CD4-positive, alpha-beta T cell treated with Interleukin-2 at 100 ng/mL for 4 hours (primary cell): ENCODE measurements at places on chromosomes 13 and 19.

GRCh38 chr19:44071824-44072542, at the start of gene ZNF284:
Gene ZNF284, plus strand, starts transcription at chr19:44072159. Its CDS starts 4,231 bp downstream, at chr19:44076390.
- DNase-seq, result peak; percentile 91

GRCh38 chr19:57620673-57621348, 6.8 kb downstream of the ZNF134 start:
- no peak for DNase-seq

DNA sequence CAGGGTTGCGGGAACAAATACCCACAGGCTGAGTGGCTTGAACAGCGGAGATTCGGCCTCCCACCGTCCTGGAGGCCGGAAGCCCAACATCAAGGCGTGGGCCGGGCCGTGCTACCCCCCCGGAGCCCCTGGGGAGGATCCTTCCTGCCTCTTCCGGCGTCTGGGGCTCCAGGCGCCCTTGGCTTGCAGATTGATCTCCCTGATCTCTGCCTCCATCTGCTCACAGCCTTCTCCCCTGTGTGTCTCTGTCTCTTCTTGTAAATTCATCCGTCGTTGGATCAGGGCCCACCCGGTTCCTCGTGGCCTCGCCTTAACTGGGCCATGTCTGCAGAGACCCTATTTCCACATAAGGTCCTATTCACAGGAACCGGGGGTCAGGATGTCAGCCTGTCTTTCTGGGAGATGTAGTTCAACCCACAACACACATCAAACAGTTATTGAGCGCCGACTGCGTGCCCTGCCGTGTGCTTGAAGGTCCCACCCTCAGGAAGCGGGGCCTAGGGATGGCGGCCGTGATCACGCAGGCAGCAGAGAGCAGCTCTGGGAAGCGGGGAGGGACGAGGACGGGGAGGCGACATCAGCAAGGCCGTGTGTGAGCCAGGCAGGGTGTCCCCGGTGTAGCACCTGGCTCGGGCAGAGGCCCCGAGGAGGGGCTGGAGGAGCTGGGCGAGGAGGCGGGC, 21.3 kb downstream of the HCN2 start:
- DNase-seq, result peak; percentile 60

- DNase-seq, result no peak
Measured at GRCh38 chr13:70829748-70830147, 721.5 kb upstream of the KLHL1 start.

GRCh38 chr13:106063591-106064313, 471.7 kb downstream of the EFNB2 start:
- no peak for DNase-seq

DNA sequence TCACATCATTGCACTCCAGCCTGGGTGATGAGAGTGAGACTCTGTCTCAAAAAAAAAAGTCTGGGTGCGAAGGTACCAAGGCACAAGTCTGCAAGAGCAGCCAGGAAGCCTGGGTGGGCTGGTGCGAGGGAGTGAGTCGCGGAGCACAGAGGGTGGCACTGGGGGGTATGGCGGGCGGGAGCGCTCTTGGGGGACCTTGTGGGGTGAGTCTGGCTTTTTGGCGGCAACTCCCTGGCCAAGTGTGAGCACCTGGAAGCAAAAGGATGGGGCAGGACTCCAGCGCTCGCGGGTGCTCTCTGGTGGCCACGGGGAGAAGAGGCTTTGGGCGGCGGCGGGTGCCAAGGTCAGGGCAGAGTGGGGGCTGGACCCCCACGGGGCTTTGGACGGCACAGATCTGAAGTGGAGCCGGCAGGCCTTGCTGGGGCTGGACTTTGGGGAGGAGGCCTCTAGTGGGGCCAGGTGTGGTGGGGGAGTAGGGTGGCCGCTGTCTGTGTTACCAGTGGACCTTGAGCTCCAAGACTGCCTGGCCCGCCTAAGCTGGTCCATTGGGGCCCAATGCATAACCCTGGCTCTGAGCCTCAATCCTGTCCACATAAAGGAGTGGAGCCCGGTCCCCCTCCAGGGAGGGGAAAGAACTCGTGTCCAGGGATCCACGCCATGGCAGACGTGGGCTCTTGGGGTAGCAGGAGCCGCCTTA, 1.6 kb downstream of the P2RY11 start:
- DNase-seq, result peak; percentile 72

GRCh38 chr19:5058521-5059212, 89.8 kb downstream of the KDM4B start:
- DNase-seq, result no peak

- no peak for DNase-seq
Measured at GRCh38 chr13:106541826-106542225, 6.4 kb upstream of the EFNB2 start.

- peak; percentile 43 for DNase-seq
Measured at GRCh38 chr13:41029629-41030028, 10.5 kb upstream of the ELF1 start.

DNA sequence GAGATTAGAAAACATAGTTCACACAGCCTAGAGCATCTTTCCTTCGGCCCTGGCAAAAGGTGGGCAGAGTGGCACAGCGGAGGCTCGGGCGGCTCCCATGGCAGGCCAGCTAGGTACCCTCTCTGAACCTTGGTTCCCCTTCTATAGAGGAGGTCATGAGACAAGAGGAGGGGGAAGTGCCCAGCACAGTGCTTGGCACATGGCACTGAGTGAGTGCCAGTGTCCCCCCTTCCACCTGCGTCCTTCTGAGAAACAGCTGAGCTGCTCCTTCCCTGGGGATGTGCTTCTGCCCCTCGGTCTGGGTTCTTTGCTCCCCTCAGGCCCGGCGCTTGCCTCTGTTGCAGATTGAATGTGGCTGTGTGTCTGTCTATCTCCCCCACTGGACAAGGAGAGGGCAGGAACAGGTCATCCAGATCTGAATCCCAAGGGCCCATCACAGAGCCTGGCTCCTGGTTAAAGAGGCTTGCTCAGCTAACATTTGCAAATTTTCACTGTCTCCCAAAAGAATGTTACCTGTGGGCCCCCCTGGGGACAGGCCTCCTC, 165.6 kb downstream of the USP12 start:
- DNase-seq, result no peak

- DNase-seq, result no peak
Measured at GRCh38 chr13:40113643-40114304, 458.3 kb downstream of the COG6 start.
